ENCODE measurements at places on chromosomes 3 and 15.
A peak's percentile ranks its signal among the peaks of the same experiment; 100 is the strongest.

- DNase-seq: no peak
These were observed 178.4 kb downstream of the ATP10A start for GRCh38 chr15:25684521-25685431.

DNA sequence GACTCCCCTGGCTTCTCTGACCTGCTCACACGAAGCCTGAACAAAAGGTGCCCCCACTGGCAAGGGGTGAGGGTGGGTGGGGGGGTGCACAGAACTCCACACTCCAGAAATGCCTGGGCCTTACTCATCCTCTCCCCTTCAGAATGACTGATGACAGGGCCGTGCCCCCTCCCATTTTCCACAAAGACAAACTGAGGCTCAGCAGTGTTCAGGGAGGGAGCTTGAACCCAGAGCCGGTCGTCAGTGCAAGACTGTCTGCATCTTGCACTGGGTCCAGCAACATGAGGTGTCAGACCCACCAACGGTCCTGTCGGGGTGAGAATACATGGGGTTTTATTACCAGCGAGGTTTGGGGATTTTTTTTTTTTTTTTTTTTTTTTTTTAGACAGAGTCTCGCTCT lies 15.3 kb downstream of the IGDCC3 start:
- no peak for DNase-seq

DNA sequence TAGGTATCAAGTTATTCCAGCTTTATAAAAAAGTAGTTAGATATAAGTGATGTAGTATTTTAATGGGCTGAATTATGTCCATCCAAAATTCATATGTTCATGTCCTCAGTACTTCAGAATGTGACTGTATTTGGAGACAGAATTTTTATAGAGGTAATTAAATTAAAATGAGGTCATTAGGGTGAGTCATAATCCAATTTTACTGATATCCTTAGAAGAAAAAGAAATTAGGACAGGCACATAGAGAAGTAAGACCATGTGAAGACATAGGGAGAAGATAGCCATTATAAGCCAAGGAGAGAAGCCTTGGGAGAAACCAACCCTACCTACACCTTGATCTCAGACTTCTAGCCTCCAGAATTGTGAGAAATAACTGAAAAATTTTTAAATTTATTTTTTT lies 30.3 kb downstream of the RAP2B start:
- DNase-seq: no peak

GRCh38 chr15:39665629-39666250 lies 84.9 kb downstream of the THBS1 start:
- no peak for DNase-seq

- peak; percentile 64 for DNase-seq
These were observed 1.3 kb downstream of the TNK2 start for GRCh38 chr3:195906865-195907683.

DNA sequence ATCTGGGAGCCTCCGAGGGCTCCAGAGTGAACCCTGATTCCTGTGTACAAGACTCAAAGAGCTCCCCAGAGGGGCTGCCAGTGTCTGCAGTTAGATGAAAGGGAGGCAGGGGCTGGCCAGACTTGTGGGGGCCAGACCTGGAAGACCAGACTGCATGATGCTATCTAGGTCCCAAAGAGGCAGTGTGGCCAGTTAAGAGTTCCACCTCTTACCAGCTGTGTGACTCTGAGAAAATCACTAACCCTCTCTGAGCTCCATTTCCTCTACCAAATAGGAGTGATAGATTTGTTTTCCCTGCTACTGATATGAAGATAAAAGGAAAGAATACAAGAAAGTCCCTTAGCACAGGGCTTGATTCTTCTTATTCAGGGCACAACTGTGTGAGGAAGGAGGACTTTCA lies 29.0 kb downstream of the ACSBG1 start:
- no peak for DNase-seq

DNA sequence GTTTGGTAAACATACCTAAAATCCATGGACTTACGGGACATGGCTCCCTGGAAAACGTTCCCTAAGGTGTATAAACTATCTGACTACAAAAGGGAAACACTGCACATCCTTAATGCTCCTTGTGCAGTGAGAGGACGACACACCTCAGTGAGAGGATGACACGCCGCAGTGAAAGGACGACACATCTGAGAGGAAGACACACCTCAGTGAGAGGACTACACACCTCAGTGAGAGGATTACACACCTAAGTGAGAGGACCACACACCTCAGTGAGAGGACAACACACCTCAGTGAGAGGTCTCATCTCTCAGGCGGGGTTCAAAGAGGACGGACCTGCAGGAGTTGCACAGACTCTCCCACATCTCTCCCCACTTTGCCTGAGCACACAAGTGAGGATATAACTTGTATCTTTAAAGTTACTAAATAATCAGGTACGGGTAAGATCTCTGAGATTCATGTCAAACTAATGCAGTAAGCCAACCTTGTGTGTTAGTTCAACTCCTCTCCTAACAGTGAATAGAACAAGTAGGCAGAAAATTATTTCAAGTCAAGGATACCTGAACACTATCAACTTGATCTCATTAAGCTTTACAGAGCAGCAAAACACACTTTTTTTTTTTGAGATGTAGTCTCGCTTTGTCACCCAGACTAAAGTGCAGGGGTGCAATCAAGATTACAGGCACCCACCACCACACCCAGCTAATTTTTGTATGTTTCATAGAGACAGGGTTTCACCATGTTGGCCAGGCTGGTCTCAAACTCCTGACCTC lies 32.1 kb downstream of the HERC2 start:
- DNase-seq: no peak

- DNase-seq: no peak
These were observed 894 bp upstream of the TM4SF4 start for GRCh38 chr3:149473357-149474249.

DNA sequence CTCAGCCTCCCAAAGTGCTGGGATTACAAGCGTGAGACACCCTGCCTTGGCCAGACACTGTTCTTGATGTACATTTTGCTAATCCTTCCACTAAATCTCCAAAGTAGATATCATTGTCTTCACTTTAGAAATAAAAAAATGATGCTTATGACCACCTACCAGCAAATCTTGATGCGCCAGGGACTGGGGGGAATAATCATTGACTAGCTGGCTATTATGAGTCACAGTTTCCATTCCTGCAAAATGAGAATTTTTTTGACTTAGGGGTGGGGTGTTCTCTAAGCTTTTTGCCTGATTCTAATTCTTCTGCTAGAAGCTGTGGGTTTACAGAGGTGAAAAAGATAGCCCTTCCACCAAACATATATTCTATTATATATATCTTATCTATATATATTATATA lies 17.1 kb upstream of the RFC4 start:
- DNase-seq: no peak

DNA sequence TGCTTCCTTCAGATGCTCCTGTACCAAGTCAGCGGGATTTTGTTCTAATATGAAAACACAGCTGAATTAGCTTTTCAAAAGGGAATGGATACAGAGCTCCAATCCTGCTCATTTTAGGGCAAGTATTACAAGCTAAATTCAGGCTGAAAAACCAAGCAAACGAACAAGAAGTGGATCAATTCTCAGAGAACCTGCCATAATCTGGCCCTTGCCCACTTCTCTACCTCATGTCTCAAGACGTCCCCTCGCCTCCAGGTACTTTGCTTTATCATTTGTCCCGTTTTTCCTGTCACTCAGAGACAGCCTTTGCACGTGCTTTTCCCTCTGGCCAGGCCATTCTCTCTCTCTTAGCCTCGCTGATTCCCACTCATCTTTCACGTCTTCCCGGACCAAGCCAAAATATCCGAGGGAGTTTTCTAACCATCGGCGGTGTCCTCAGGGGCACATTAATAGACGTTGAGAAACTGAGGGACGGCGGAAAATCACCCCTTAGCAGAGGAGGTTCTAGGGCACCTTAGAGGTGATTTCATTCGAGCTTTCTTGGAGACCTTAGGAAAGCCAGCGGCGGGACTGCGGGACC lies 654 bp downstream of the SUSD5 start:
- no peak for DNase-seq

- no peak for DNase-seq
These were observed 31.3 kb downstream of the TFRC start for GRCh38 chr3:196050597-196050996.

DNA sequence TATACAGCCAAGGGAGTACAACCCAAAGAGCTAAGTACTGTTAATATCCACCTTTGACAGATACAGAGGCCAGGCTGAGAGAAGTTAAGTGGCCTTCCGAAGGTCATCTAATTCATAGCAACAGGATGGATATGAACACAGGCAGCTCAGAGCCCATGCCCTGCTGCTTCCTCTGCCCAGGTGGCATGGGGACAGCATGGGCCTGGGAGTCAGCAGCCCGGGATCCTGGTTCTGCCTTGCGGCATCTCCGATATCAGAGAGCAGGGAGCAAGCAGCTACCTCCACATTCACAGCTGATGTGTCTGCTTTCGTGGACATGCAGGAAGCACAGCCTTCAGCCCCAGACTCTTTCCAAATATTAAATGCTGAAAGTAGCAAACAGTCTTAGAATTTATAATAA lies 55.6 kb downstream of the STARD5 start:
- no peak for DNase-seq

- DNase-seq: no peak
These were observed 7.5 kb downstream of the TMF1 start for GRCh38 chr3:69044608-69045007.

DNA sequence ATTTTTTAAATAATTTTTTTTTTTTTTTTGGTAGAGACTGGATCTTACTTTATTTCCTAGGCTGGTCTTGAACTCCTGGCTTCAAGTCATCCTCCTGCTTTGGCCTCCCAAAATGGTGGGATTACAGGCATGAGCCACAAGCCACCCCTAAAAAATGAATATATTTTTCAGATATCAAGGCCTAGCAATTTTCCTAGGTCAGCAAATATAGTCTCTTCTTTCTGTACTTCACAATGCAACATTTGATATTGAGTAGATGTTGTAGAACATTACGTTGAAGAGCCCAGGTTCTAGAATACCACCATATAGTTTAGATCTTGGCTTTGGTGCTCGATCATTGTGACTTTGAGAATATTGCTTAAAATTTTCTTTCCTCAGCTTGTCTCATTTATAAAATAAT lies 437.9 kb downstream of the CNTN4 start:
- DNase-seq: no peak

- DNase-seq: no peak
These were observed 40.9 kb downstream of the FBXL2 start for GRCh38 chr3:33317963-33318709.

- DNase-seq: no peak
These were observed 33.2 kb downstream of the RAB27A start for GRCh38 chr15:55256281-55257011.

DNA sequence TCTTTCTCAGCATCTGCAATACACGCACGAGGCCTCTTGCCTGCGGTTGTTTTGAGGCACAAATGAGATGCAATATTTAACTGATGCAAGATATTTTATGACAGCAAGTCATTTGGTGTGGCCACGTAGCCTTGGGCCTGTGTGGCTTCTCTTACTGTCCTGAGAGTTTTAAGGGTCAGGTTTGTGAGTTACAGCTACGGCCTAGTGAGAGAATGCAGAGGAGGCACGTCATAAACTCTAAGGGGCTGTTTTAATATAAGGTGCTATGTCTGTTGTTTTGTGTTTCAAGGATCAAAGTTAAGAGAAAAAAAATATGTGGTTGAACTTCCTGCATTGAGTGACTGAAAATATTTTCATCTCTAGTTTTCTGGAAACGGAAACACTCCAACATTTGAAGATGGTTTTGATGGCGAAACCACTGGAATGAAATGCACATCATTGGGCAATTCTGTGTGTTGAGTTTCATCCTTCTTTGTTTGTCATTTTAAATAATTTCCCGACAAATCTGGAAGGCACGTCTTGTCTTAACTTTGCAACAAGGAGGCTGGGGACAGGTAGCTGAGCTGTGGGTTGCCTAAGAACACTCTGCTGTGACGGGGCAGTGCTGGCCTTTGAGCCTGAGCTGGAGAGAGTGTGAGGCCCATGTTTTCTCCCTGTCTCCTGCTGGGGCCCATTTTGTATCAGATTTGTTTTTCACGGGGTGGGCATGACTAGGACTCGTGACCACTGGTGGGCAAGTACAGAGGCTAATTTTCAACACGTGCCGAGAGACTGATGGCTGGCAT lies 5.1 kb downstream of the APBA2 start:
- DNase-seq: no peak

GRCh38 chr15:80735344-80735743 lies 40.2 kb downstream of the ABHD17C start:
- no peak for DNase-seq

DNA sequence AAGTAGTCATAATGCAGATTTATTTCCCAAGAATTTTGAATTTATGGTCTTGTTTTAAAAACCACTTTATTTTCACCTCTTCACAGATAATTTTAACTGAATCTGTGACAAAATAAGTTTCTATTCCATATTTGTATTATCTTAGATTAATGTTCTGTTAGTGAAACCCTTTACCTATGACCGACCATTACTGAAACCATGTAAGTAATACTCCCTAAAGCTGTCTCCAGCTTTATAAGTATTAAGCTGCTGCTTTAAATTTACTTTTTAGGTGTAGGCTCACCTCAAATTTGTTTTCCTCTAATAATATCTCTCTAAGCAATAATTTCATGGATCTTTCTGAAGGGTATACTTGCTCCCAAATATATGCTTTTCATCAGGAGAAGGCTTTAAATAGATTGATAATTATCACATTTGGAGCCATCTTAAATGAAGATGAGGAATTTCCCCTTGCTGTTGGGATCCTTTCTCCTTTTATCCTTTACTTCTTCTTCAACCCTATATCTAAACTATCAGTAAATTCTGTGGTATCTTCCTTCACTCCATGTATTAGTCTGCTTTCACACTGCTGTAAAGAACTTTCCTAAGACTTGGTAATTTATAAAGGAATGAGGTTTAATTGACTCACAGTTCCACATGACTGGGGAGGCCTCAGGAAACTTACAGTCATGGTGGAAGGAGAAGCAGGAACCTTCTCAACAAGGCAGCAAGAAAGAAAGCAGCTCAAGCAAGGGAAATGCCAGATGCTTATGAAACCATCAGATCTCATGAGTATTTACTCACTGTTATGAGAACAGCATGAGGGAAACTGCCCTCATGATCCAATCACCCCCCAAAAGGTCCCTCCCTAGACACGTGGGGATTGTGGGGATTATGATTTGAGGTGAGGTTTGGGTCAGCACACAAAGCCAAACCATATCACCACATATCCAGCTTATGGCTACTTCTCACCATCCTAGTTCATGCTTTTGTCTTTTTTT lies 92.3 kb upstream of the P2RY1 start:
- no peak for DNase-seq

DNA sequence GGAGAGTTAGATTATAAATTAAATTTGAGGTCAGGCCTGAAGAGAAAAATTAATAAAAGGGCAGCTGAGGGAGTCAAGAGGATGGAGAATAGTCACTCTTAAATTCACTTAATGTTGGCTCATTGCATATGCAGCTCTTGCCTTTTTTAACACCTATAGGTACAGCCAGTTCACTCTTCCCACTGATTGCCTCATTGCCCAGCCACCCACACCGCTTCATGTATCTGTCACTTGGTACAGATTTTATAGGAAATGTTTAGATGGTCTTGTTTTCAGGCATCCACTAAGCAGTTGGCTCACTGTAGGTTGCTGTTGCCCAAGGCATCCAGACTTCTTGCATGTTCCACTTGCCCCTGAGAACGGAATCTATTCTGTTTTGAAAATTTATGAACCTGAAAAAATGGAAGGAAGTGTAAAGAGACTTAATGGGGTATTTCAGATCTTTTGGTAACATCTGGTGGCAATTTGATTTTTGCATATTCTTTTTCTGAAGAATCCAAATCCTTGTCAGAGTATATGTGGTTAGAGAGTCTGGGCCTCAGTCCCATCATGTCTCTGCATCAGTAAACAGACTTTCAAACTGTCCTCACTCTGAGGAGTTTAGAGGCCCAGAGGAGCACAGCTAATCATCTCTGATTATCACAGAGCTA lies 151.9 kb downstream of the RBPMS2 start:
- DNase-seq: no peak
